Prostate gland (tissue), 2 donors: ENCODE measurements at places on chromosomes 2 and 18. TPM values are rescaled to one million over a fixed set of nuclear protein-coding genes. Genes with fewer than 3 reads are reported as not detected.

DNA sequence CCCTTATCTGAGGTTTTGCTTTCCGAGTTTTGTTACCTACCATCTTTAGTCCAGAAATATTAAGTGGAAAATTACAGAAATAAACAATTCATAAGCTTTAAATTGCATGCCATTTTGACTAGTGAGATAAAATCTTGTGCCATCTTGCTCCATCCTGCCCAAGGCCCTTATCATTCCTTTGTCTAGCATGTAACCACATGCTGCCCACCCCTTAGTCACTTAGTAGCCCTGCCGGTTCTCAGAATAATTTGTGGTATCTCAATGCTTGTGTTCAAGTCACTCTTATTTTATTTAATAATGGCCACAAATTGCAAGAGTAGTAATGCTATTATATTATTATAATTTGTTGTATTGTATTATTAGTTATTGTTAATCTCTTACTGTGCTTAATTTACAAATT, 36.8 kb upstream of the VPS54 start:
- no peak for DNase-seq

- DNase-seq, result peak; percentile 27
Measured at GRCh38 chr18:76491776-76492668, 3.0 kb downstream of the ZNF516 start.

GRCh38 chr2:39445934-39446333, 8.8 kb upstream of the MAP4K3 start:
- no peak for DNase-seq

- no peak for DNase-seq
Measured at GRCh38 chr2:238940806-238941205, 92.9 kb downstream of the TWIST2 start.

DNA sequence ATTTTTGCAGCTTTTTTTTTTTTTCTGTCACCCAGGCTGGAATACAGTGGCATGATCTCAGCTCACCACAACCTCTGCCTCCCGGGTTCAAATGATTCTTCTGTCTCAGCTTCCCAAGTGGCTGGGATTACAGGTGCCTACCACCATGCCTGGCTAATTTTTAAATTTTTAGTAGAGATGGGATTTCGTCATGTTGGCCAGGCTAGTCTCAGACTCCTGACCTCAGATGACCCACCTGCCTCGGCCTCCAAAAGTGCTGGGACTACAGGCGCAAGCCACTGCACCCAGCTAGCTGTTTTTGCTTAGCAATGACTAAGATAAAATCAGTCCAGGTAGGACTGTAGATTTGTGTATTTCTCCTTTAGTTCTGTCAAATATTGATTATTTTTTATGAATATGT, 403.7 kb downstream of the PID1 start:
- no peak for DNase-seq

- peak; percentile 84 for DNase-seq
Measured at GRCh38 chr2:207258263-207258991, 92.7 kb upstream of the KLF7 start.

TNFRSF11A gene
- total RNA-seq, result 6.1 TPM

DNA sequence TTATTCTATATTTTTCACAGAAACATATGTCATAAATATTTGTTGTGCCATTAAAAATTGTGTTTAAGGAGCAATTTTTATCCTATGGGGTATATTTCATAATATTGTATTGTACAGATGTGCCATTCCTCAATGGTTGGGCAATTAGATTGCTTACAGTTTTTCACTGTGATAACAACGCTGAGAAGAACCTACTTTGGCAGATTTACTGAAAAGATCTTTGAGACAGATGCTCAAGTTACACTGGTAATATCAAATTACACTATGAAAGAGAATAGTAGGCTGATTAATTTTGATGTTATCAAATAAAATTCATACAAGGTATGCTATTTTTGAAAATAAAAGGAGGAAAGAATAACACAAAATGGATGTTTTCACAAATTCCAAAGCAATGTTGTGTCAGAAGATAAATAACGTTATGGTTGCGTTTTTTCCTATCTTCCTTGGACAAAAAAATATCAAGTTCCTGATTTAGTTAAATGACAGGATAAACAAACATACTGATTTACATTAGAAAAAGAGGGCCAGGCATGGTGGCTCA, 335.1 kb upstream of the ZNF521 start:
- no peak for DNase-seq

- no peak for DNase-seq
Measured at GRCh38 chr2:234958746-234959395, 7.1 kb downstream of the SH3BP4 start.

OTOF gene
- total RNA-seq, result 0.68 TPM

- DNase-seq, result peak; percentile 52
Measured at GRCh38 chr2:8680822-8681760, 765 bp upstream of the ID2 start.

- DNase-seq, result no peak
Measured at GRCh38 chr2:218149098-218149497, 17.7 kb downstream of the CXCR1 start.

DNA sequence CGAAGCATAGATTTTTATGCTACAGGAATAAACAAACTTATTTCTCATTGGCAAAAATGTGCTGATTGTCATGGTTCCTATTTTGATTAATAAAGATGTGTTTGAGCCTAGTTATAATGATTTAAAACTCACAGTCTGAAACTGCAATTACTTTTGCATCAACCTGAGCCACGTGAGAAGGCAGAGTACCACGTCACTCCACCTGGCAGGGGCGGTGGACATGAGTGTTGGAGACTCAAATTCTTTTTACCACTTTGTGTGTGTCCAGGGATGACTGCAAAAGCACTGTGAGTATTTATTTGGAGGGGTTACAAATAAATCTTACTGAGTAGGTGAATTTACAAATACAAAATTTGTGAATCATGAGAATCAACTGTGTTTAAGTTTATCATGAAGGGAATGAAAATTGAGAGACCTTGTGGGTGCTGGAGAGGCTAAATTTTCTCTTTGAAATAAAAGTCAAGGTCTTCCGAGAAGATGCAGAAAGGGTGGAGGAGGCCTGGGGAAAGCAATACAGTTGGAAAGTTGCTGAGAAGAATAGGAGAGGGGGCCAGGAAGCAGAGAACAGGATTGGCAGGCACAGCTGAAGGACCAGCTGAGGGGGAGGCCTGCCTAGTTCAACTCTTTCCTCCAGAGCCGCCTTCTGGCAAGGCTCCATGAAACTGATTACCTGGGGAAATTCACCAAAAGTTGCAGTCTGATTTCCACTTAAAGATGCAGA, 316.4 kb downstream of the MYCN start:
- no peak for DNase-seq

RFX8 gene
- total RNA-seq, result 0.97 TPM

GRCh38 chr2:102076512-102076911, 66.0 kb upstream of the IL1R1 start:
- no peak for DNase-seq

DNA sequence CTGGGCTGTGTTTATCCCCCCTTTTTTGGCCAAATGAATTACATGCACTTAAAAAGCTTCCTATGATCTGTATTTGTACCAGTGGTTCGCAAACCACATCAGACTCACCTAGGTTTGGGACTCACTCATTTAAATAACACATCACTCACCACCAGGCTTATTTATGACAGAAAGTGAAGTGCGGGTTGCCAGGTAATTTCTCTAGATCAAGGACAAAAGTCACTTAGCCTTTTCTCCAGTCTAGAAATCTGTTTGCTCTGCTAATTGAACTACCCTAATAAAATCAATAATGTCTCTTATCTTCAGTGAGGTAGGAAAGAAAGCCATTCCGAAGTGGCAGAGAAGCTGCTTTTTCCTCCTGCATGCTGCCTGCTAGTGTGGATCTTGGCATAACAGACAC, 88.1 kb upstream of the SLC8A1 start:
- no peak for DNase-seq

TEKT4 gene
- total RNA-seq, result 0.09 TPM

DNA sequence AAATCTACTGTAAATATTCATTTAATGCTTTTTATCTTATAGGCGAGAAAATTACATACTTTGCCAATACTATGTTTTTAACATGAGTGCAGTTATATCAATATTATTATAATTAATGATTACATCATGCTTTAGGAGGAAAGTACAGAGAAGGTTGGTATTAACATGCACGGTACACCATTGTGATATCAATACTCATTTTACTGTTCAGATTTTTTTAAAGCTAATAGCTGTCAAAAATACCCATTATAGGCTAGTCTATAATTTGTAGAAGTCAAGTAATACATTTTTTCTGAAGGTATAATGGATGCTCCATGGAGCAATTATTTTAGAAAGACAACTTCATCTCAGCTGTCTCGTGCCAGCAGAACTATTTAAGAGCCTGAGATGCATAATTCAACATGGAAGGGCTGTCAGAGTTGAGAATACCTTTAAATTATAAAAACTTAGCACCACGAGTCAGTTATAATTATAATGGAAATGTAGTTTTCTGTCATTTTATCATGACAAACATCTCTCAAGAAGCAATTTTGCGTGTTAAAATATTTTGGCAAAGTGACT, 1641.7 kb upstream of the ACVR2A start:
- DNase-seq, result no peak
